ENCODE measurements at places on chromosomes 11 and 22.

DNA sequence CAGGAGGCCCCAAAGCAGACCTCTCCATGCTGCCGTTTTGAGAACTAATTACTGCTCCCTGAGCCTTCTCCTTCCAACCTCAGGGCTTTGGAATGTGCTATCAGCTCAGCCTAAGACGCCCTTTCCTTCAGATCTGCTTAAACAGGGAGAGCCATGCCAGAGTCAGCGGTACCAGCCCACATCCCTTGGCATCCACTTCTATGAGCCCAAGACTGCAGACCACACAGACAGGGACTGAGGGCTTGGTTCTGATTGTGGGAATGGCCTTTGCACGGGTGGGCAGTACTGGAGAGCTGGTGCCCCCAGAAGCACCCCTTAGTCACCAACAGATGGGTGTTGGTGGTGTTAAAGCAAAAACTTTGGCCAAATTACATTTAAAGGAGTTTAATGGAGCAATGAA, 146.5 kb downstream of the TTC17 start:
- no peak for DNase-seq
- H3K27me3 ChIP-seq: peaks cover 14% of the 10 kb centered on the region
- peaks cover 4% of the 10 kb centered on the region for H3K36me3 ChIP-seq
- H3K27ac ChIP-seq: no peak overlapping the region
- no peaks in the 10 kb centered on the region for H3K4me1 ChIP-seq

DNA sequence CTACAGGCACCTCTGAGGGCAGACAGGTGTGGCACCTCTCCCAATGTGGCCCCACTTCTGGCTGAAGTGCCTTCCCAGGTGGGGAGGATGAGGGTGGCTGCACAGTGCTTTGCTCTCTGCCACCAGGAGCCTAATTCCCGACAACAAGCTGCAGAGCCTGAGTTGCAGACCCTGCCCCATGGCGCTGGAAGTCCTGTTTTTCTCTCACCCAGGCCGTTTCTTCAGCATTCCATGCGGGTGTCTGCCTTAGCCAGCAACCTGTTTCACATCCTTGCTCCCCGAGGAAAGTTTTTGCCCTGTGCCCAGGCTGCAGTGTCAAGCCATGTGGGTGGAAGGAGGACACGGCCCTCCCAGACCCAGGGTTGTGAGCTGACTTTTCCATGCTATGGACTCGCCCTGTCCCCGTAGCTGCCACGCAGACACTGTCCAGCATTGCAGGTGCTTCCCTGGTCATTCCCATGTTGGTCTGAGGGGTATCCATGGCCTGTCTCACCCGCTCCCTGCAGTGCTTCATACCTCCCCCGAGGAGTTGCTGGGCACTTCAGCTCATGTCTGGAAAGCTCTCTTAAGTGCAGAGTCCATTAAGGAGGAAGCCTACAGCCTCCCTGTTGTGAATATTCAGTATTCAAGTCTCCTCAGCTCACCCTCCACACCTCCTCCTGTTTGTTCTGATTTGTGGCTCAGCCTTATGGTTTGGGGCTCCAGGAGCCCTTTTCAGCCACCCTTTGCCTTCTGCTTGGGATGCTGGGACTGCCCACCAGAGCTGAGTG, 2.9 kb downstream of the DAGLA start:
- H3K27me3 ChIP-seq: peaks cover 33% of the 10 kb centered on the region
- no peak overlapping the region for H3K4me3 ChIP-seq
- DNase-seq: no peak
- peaks cover 9% of the 10 kb centered on the region for H3K4me1 ChIP-seq

- no peak overlapping the region for H3K27ac ChIP-seq
- no peaks in the 10 kb centered on the region for H3K27me3 ChIP-seq
- no peak for DNase-seq
- H3K4me3 ChIP-seq: no peak overlapping the region
These were observed 66.0 kb upstream of the KIRREL3 start for GRCh38 chr11:127066401-127067090.

DNA sequence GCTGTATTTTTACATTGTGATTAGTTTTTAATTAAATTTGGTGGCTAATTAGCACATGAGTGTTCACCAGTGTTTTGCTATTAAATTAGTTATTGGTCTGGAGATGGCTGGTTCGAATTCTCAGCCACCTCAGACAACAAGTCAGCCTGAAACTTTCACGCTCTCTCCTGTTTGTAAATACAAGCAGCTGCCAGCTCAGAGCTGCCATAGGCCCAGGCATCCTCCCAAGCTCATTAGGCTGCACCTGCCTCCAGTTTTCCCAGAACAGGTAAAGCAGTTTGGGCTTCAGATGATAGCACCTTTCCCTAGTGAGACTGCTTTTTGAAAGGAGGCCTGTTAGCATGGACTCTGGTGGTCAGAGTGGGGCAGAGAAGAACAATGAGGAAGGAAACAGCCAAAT, 156.8 kb downstream of the NAV2 start:
- no peak for DNase-seq
- H3K27me3 ChIP-seq: peaks cover 7% of the 10 kb centered on the region
- peaks cover 6% of the 10 kb centered on the region for H3K36me3 ChIP-seq
- no peak overlapping the region for H3K27ac ChIP-seq
